Stimulated activated CD4-positive, alpha-beta T cell treated with anti-CD3 and anti-CD28 coated beads, Interleukin-15, amount 100 ng/mL, for 1 hour (primary cell): ENCODE measurements at places on chromosomes 6 and 20.

DNA sequence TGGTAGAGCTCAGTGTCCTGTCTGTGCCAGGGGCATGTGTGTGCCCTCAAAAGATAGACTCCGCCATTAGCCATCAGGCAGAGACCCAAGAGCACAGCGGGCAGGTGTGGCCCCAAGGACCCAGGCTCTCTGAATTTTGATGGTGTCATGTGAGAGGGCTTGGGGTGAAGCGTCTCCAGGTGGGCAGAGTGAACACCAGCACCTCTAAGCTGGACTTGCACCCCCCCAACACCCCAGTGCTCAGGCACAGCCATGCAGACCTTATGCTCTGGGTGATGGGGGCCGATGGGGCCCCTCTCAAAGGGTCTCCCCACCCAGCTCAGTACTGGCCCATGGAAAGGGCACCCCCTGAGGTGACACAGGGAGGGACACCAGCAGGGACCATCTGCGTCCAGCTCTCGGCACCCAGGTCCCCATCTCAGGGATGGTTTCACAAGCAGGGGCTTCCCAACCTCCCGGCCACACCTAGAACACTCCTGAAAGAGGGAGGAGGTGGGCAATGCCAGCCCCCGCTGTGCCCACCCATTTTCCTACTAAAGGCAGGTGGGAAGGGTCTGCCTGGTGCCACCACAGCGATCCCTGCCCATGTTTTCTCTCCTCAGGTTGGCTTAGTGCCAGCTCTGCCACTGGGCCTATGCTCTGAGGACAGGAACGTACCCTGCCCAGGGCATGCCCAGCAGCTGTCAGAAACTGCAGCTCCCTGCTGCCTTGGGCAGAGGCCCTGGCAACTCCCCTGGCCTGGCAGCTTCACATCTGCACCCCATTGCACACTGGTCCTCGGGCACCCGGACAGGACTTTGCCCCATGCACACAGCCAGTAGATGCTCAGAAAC lies 3.5 kb downstream of the CST7 start:
- no peak for DNase-seq

DNA sequence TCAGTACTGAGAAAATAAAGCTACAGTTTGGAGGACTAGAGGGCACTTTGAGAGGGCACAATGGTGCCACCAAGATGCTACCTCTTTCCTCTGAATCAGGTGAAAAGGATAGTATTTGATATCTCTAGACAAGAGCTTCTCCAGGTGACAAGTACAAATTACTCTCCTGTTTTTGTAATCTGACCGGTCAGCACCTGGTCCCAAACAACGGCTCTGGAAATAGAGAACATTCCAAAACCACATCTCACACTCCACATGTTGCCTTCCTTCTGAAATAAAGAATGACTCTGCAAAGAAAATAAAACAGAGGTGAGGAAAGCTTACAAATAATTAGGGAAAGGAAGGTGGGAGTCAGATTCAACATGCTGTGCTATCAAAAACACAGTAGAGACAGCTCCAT lies 51.3 kb upstream of the CITED2 start:
- DNase-seq = no peak

GRCh38 chr6:106186714-106187113 lies 100.6 kb downstream of the PRDM1 start:
- no peak for DNase-seq

- no peak for DNase-seq
Observed at GRCh38 chr20:13863244-13863643, 78.4 kb downstream of the NDUFAF5 start.

DNA sequence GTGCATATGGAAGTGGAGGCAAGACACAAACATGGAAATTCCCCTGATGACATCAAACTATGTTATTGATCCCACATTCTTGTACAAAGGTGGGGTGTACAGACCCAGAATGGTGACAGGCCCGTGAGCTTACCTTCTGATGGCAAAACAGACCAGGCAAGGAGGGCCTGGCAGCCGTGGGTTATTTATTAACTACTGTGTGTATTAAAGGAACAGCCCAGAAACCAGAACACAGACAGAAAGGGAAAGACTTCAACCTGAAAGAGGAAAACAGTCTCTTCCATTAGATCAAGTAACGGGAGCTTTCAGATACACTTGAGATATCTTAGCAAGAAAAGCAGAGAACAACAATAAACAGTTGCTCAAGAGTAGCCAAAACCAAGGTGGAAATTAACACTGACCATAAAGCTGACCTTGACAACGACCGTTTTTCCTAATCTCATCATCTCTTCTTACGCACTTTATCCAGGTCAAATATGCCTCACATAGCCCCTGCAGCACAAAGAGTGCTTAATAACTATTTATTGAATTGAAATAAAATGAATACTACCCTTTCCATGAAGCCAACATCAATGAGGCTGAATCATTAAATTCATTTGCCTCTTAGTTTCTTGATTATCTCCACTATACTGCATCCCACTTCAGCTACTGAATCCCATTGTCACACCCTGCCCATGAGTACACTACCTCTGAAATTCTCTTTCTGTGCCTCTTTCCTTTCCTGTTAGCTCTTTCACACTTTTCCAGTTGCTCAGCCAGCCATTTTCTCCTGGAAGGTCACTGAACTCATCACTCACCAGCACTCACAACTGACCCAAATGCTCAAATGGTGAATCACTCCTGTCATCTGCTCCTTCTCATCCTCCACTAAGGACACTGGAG lies 67.4 kb downstream of the MOXD1 start:
- DNase-seq = no peak

DNA sequence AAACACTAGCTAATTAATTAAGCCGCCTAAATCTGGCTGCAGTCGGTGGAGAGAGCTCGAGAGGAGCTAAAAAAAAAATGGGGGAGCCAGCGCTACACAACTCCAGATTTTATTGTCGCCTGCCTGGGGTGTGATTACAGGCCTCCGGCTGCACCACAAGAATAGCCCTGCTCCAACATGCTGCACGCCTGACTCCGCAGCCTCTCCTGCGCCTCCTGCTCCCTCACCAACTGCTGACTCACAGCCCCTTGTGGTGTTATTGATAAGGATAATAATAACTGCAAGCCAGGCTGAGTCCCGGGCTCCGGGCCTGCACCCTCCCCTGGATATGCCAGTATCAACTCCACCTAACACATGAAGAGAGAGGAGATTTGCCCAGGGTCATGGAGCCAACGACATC lies 16.8 kb downstream of the SIRPA start:
- no peak for DNase-seq

- DNase-seq = no peak
Observed at GRCh38 chr6:163200289-163200688, 214.2 kb upstream of the QKI start.

- DNase-seq = no peak
Observed at GRCh38 chr20:22243067-22243466, 341.3 kb downstream of the FOXA2 start.

DNA sequence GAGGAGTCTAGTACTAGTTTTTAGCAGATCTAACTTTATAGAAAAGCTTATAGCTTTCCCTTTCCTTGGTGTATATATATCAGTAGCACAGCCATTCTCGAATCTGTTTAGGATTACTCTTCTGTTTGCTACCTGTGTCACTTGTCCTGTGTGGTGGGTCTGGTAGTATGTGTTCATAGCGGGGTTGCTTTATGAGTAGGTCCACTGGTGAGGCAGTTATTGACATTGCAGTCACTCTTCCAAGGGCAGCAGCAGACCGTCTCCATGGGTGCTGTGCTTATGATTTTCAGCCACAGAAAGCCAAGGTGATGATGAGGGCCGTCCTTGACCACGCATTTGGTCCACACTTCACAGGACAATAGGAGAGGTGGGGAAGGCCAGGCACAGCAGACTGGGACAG lies 171.5 kb downstream of the CDKAL1 start:
- DNase-seq = no peak

DNA sequence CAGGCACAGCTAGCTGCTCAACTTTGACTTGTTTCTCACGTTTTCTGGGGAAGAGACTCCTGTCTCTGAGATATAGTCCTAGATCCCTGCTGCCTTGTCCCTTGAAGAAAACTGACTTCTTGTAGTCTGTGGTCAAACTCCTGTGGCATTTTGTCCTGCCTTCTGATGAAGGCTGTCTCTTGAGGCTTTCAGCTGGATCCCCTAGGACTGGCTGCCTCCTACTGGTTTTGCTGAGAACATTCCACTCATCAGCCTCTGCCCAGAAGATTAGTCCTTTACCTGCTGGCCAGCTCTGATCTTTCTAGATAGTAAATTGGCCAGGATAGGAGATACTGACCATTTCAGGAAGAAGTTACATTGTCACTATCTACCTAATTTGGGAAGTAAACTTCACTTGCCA lies 71.9 kb upstream of the CNR1 start:
- DNase-seq = no peak

DNA sequence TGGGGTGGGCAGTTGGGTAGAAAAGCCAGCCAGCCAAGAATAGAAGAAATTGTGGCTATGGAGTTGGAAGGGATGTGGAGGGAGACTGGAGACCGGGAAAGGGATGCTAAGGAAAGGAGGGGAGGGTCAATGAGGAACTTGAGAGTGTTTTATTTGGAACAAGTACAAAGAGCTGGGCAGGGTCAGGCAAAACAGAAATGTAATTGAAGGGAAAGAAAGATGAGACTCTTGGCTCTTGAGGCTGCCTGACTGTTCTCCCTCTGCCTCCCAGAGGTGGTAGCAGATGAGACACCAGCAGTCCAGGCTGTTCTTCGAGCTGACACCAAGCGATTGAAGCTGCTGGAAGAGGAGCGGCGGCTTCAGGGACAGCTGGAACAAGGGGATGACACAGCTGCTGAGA lies 12.7 kb downstream of the ABCF1 start:
- DNase-seq = no peak

DNA sequence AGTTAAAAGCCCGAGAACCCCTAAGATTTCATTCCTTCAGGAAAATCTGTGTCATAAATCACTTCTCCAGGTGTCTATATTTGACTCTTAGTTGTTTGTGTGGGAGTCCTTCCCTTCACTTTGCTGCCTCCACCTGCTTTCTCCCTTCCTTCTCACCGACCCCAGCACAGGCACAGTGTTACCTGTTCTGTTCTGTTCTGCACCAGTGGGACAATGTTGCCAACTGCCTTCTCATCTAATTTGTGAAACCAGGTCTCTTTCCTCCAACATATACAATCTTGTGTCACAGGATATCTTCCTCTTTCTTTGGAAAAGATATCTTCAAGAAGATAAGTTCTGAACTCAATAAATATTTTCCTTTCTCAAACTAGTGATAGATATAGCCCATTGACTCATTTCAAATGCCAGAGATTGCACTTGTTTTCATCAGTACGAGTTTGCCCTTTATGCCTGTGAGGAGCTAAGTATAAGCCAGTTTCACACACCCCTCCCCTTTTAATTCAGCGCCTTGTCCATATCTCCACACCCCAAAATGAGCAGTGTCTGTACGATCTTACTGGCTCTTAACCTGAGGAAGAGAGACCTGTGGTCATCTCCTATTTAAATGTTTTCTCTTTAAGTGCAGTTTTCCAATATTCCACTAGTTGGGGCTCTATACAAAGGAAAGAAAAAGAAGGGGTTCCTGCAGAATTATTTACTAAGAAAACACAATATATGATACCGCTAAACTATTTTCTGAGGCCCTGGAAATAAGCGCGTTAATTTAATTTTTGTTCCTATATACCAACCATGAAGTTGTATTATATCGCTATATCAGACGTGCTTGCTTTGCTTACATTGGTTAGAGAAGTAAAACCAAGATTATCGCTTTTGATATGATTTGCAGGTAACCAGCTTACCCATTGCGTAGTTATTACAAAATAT lies 81.6 kb upstream of the PREP start:
- no peak for DNase-seq

- DNase-seq = no peak
Observed at GRCh38 chr6:69948479-69949114, 82.2 kb downstream of the COL19A1 start.

- no peak for DNase-seq
Observed at GRCh38 chr6:119027465-119027864, 51.0 kb downstream of the FAM184A start.

- no peak for DNase-seq
Observed at GRCh38 chr6:166707045-166707444, 80.0 kb upstream of the RPS6KA2 start.

DNA sequence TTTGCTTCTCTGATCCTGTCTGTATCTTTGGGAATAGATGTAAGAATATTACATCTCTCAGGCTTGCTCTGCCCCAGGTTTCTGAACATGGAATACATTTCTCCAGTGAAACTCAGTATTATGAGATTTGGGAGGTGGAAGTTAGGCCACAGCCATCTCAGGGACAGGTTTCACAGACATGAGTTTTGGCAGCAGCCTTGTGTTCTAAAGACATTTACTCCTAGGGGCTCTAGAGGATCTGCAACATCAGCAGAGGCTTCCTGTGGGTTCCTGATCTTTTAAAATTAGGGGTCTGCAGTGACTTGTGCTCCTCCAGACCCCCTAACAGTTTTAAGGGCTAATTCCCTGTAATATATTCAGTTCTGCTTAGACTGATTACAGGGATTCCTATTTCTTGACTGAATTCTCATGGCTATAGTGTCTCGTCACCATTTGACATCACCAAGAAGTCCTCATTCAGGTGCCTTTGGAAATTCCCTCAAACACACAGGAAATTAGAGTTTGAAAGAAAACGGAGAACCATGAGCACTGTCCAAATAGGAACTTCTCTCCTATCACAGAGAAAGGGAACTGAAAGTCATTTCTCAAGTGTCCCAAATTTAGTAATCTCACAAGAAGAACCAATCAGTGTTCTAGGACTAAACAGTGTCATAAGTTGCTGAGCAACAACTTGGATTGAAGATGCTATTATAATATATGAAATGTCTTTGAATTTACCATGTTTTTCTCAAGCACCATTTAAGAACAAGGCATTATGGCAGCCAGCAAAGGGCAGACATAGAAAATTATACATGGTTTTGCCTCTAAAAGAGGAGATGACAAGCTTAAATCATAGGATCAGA lies 2.5 kb upstream of the HLA-DRA start:
- no peak for DNase-seq

- DNase-seq = no peak
Observed at GRCh38 chr6:36862848-36863382, 11.7 kb downstream of the PPIL1 start.
